ENCODE measurements at places on chromosomes 13 and 19.
A peak's percentile ranks its signal among the peaks of the same experiment; 100 is the strongest.

DNA sequence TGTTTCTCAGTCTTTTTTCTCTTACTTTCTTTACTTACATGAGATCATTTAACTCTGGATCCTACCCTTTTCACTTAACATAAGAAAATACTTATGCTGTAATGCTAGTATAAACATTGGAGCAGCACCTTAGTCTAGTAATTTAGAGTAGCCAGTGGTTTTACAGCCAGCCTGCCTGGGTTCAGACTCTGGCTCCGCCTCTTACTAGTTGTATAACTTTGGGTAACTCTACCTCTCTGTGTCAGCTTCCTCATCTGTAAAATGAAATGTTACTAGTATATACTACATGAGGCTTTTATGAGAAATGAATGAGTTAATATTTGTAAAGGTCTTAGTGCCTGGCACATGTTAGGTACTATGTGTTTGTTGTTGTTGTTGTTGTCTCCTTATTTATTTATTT lies 5.6 kb downstream of the CDADC1 start:
- DNase-seq: no peak

GRCh38 chr19:8457827-8458226 lies 13.1 kb downstream of the HNRNPM start:
- DNase-seq: no peak

DNA sequence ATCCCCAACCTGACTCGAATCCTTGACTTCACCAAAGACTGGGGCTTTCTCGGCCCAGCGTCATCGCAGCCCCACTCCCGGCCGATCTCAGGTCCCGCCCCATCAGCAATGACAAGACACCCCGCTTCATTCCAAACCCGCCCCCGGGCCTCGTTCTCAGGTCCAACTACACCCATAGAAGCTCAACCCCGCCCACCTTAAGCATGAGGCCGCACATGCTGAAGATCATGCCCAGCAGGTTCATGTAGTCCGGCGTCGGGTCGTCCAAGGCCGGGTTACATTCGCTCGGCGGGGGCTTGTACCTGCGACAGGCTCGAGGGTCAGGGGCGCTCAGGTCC lies 2.3 kb downstream of the WDR83 start:
- DNase-seq: no peak

DNA sequence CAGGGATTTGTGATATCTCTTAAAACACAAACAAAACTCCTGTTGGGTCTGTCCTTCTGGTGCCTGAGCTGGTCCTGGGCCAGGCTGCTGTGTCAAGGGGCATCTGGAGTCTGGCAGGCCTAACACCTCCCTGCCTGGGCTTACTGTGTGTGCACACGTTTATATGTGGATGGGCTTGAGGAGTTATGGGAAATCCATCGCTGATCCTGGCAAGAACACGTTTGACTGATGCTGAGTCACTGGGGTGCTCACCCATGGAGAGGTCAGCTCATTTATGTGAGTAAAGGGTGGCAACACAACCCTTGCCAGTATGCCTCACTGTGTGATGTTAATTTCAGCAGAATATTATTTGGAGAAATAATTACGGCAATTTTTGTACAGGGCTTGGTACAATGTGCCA lies 44.5 kb upstream of the PCDH8 start:
- no peak for DNase-seq

DNA sequence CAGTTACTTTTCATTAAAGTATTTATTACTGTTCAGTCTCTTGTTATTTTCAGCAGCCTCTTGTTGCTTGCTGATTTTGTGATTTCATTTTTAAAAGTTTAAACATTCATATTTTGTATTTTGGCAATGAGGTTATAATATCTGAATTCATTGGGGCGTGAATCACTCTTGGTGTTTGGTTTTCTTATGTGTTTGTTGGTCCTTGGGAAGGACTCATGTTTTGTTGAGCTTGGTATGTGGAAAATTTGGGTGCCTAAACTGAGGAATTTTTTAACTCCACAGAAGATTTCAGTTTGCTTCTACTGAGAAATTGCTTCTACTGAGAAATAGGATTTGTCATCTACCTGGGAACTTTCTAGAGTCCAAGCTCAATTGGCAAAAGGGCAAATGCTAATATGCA lies 38.2 kb downstream of the PDS5B start:
- DNase-seq: no peak

- no peak for DNase-seq
These were observed 16.7 kb upstream of the MBNL2 start for GRCh38 chr13:97205465-97205864.

GRCh38 chr19:35715355-35715809 lies 2.4 kb upstream of the KMT2B start:
- no peak for DNase-seq

DNA sequence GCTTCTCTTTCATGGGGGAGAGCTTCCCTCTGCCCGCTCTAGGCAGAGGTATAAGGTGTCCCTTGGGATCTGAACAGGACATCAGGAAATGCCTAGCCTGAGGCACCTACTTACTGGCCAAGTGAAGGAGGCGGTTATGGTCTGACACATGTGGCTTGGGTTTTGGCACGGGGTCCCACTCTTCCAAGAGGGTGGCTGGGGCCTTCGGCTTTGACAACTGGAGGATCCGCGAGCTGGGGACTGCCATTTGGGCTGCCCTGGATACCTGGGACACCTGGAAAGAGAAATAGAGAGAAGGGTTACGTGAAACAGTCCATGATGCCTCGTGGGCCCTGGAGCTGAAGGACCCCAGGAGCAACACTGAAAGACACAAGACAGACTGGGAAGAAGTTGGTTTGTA lies 22.4 kb upstream of the MIER2 start:
- no peak for DNase-seq

DNA sequence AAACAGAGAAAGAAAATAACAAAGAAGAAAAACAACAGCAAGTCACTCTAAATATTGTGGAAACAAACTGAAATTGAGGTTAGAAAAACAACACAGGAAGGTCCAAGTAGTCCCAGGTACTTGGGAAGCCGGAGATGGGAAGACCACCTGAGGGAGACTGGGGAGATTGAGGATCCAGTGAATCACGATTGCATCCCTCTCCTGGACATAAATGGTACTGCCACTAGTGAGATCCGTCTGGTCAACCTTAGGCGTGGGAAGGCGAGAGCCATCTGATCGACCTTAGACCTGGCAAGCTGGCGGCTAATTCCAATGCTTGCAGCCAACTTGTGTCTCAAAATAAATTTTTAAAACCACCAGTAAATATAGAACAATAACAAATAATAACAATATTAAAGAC lies 81.9 kb downstream of the ZNF726 start:
- no peak for DNase-seq

- peak; percentile 75 for DNase-seq
These were observed 23.1 kb downstream of the TBC1D4 start for GRCh38 chr13:75458696-75459422.

GRCh38 chr19:4717191-4717965 lies 6.3 kb downstream of the DPP9 start:
- DNase-seq: no peak

- no peak for DNase-seq
These were observed 75.6 kb downstream of the RFC3 start for GRCh38 chr13:33893559-33893958.

DNA sequence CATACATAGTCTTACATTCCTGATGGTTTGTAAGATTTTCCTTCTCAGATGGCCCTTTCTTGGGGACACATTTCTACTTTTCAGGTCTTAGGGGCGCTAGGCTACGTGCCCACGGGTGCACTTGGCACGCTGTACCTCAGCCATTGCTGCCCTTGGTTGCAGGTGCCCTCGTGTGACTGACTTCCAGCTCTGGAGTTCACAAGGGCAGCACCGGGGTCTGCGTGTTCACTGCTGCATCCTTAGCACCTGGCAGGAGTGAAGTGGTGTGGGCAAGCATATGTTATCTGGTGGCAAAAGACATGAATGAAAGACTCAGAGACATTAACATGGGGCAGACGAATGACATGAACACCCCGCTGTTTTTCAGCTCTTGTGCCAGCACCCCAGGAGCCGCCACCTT lies 13.3 kb upstream of the WDR88 start:
- DNase-seq: no peak

DNA sequence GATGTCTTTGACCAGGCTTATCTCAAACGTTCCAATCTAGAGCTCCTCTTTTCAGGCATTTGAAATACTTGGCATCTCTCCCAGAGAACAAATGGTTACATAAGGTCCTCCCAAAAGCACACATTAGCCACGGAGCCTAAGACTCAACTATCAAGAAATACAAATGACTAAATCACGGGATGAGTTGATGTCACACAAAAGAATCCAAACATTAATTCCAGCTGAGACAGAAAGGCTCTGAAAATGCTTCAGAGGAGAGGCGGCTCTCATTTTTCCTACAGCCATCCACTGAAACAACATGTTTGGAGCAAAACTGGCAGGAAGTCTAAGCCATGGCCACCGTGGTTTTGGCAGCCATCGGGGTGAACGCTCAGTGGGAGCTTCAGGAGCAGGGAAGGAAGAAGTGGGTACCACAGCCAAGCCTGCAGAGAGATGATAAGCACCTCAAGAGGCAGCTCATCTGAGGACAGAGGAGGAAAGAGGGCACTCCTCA lies 122.5 kb downstream of the STK24 start:
- DNase-seq: no peak

GRCh38 chr19:20640545-20640944 lies 20.8 kb downstream of the ZNF626 start:
- DNase-seq: no peak

DNA sequence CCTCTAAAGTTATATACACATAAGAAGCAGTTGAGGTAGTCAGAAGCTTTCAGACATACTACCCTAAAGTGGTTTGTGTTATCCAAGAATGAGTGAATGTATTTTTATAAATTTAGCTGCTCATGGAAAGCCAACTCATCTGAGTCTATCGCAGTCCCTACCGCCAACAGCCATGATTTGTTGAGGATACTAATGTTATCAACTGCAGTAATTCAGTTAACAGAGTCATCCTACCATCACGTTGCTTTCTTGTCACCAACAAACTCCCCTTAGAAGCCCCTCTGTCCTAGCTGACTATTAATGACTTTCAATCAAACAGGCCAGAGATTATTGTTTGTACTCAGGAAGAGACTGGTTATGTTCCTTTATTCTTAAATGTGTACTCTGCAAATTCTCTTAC lies 169.9 kb downstream of the DCT start:
- DNase-seq: no peak

DNA sequence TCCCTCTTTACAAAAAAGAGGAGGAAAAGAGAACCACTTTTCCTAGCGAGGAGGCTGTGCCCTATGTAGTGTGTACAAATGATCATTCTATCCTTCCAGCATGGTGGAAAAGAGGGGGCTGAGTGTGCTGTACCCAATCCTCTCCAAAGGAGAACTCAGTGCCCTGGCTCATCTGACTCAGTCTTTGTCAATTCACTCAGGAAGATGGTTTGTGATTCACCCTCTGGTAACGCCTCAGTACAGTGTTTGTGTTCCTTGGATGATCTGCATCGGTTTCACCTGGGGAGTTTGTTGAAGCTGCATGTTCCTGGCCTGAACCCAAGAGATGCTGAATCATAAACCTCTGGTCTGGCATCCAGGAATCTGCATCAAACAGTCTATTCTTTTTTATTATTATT lies 18.3 kb upstream of the ENOX1 start:
- no peak for DNase-seq

Measured in D341Med (cell line).